Hepatocyte (in vitro differentiated cells): ENCODE measurements at places on chromosomes 5 and 9. TPM values are rescaled to one million over a fixed set of nuclear protein-coding genes. Genes with fewer than 3 reads are reported as not detected.

The FAM120A gene
- total RNA-seq, result 42.5 and 49.3 TPM in 2 replicates

The PCDHA9 gene
- 1.5 and 2.5 TPM in 2 replicates for total RNA-seq

The PRELID1 gene
- 228 and 245 TPM in 2 replicates for total RNA-seq

The SLC6A18 gene
- total RNA-seq, result not detected in 2 replicates

The ZNF484 gene
- total RNA-seq, result 9.2 and 10.3 TPM in 2 replicates

The RABL6 gene
- total RNA-seq, result 67.2 and 72.3 TPM in 2 replicates

GRCh38 chr5:175686396-175686795 is 28.5 kb downstream of the HRH2 start:
- no peak overlapping the region for H3K4me3 ChIP-seq
- no peaks in the 10 kb centered on the region for H3K4me1 ChIP-seq
- no peak overlapping the region for H3K27ac ChIP-seq
- no peaks in the 10 kb centered on the region for H3K36me3 ChIP-seq

DNA sequence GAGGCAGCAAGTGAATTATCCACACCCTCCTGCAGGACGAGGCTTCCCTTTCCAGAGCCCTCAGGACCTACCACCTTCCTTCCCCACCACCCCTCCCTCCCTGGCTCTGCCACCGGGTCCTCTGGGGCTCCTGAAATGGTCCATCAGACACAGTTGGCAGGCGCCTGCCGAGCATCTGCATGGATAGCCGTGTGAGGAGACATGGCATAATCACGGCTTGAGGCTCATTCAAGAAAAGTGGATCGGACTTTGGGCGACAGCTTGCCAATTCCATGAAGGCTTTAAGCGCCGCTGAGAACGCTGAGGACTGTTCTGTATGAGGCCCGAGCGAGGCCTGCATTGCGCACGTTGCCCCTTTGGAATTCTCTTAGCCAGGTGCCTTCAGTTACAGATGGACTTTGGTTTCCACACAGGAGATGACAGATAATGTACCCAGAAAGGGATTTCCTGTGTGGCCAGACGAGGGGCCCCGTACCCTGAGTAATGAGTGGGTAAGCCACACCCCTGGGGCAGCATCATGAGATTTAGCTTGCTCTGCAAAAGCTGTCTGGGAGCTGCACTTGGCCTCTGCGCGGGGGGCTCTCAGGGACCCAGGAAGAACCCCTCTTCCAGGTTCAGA is 179.8 kb downstream of the OLFM1 start:
- no peak overlapping the region for H3K27ac ChIP-seq
- peaks cover 5% of the 10 kb centered on the region for H3K4me1 ChIP-seq
- peak; percentile 49 for DNase-seq
- no peak overlapping the region for H3K4me3 ChIP-seq

DNA sequence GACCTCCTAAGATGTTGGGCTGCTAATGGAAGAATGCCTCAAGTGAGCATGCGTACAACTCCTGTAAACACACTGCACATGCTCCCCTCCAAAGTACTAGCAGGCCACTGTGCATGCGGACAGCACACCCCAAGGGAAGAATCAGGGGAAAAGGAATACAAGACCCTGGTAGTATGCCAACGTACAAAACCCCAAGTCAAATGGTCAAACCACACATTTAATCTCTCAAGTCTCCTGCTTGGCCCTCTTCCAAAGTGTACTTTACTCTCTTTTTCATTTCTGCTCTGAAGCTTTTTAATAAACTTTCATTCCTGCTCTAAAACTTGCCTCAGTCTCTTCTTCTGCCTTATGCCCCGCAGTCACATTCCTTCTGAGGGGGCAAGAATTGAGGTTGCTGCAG is 466.4 kb downstream of the DMRTA1 start:
- H3K36me3 ChIP-seq, result no peaks in the 10 kb centered on the region
- H3K27me3 ChIP-seq, result no peaks in the 10 kb centered on the region
- DNase-seq, result no peak
- no peak overlapping the region for H3K4me3 ChIP-seq

- H3K4me3 ChIP-seq, result no peak overlapping the region
- H3K4me1 ChIP-seq, result no peaks in the 10 kb centered on the region
- no peaks in the 10 kb centered on the region for H3K27me3 ChIP-seq
- no peaks in the 10 kb centered on the region for H3K36me3 ChIP-seq
Observed at GRCh38 chr5:104178829-104179456, 616.4 kb upstream of the NUDT12 start.

- DNase-seq, result no peak
- no peaks in the 10 kb centered on the region for H3K27me3 ChIP-seq
- H3K27ac ChIP-seq, result no peak overlapping the region
- H3K36me3 ChIP-seq, result no peaks in the 10 kb centered on the region
- H3K4me1 ChIP-seq, result no peaks in the 10 kb centered on the region
Observed at GRCh38 chr9:90950600-90950999, 149.0 kb downstream of the SYK start.

DNA sequence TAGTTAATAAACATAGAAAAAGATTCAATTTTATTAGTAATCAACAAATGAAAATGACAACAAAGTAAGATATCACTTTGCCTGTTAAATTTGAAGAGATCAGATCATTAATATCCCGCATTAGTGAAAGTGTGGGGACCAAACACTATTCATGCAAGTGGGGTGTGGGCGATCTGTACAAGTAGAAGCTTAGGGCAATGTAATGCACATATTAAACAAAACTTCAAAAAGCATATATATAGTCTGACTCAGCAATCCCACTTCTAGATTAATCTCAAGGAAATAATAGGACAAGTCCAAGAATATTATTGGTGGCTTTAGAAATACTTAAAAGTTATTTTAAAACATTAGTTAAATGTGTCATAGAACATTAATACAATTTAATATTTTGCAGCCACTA is 188.5 kb downstream of the LRRC70 start:
- H3K27ac ChIP-seq, result no peak overlapping the region
- H3K4me1 ChIP-seq, result no peaks in the 10 kb centered on the region
- no peaks in the 10 kb centered on the region for H3K36me3 ChIP-seq
- DNase-seq, result no peak
- no peak overlapping the region for H3K4me3 ChIP-seq

DNA sequence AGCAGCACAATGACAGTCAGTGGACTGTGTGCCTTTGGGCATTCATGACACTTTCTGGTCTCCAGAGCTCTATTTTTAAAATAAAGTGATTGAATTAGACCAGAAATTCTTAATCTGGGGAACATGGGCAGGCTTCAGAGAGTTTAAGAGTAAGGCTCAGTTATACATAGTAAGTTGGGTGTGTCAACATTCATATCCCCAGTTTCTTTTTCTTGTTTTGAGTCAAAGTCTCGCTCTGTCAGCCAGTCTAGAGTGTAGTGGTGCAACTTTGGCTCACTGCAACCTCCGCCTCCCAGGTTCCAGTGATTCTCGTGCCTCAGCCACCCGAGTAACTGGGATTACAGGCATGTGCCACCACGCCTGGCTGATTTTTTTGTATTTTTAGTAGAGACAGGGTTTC is 13.7 kb upstream of the KIF4B start:
- no peaks in the 10 kb centered on the region for H3K36me3 ChIP-seq
- no peak overlapping the region for H3K27ac ChIP-seq
- H3K27me3 ChIP-seq, result no peaks in the 10 kb centered on the region
- no peaks in the 10 kb centered on the region for H3K4me1 ChIP-seq
- no peak for DNase-seq
- no peak overlapping the region for H3K4me3 ChIP-seq

- DNase-seq, result no peak
- H3K27me3 ChIP-seq, result no peaks in the 10 kb centered on the region
- no peak overlapping the region for H3K27ac ChIP-seq
Observed at GRCh38 chr5:88944751-88945531, 62.0 kb upstream of the MEF2C start.

- no peaks in the 10 kb centered on the region for H3K27me3 ChIP-seq
- H3K27ac ChIP-seq, result no peak overlapping the region
- no peak overlapping the region for H3K4me3 ChIP-seq
- DNase-seq, result no peak
- peaks cover 10% of the 10 kb centered on the region for H3K4me1 ChIP-seq
- H3K36me3 ChIP-seq, result no peaks in the 10 kb centered on the region
Observed at GRCh38 chr5:157327771-157328170, 61.8 kb downstream of the CYFIP2 start.

- H3K27me3 ChIP-seq, result no peaks in the 10 kb centered on the region
- no peak overlapping the region for H3K4me3 ChIP-seq
- peaks cover 29% of the 10 kb centered on the region for H3K4me1 ChIP-seq
- no peak overlapping the region for H3K27ac ChIP-seq
- DNase-seq, result no peak
Observed at GRCh38 chr9:127873223-127873691, 4.2 kb downstream of the AK1 start.

DNA sequence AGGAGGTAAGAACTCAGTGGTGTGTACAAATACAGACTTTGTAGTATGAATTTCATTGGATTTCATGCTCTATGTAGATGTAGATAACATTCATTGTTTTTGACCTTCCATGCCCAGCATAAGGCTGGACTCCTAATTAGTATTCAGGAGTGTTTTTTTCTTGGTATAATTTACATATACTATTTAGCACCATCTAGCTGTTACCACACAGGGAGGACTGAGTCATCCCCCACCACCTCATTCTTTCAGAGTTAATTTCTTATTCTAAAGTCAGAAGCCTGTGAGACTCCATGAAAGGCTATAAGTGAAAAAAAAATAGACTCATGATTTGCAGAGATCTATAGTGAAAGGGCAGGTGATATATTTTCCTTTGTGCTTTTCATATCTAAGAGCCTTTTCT is 555.0 kb downstream of the PRR16 start:
- H3K4me1 ChIP-seq, result no peaks in the 10 kb centered on the region
- H3K27me3 ChIP-seq, result no peaks in the 10 kb centered on the region
- H3K4me3 ChIP-seq, result no peak overlapping the region
- no peak overlapping the region for H3K27ac ChIP-seq

DNA sequence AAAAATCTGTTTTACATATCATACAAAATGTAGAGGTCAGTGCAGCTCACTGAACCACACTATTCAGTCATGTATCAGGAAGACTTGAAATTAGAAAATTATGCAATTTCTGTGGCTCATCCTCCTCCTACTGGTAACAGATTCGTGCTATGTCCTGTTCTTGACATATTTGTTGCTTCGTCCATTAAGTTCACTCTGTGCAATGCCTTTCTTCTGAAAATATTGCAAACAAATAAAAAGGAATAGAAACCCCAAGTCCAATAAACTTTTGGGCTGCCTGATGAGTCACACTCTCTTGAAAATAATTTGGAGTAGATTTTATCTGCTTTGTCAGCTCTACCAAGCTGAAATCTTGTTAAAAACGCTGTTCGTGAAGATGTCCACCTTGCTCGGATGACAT is 391.2 kb downstream of the RAB3C start:
- no peak overlapping the region for H3K27ac ChIP-seq
- no peak overlapping the region for H3K4me3 ChIP-seq
- H3K36me3 ChIP-seq, result peaks cover 3% of the 10 kb centered on the region
- DNase-seq, result no peak
- H3K4me1 ChIP-seq, result no peaks in the 10 kb centered on the region

DNA sequence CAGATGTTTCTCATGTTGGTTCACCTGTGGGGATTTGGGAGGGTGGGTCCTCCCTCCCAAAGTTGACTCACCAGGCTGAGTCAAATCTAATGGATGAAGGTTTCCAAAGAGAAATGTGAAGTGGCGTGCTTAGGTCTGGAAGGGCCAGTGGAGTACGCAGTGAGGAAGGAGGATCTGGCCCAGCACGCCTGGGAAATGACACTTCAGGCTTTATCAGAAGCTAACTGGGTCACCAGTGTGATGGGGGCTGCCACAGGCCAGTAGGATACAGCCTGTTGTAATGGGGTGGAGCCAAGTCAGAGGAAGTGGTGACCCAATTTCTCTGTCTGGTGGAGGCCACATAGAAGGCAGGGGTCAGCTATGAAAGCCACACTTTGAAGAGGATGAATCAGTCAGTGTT is 18.0 kb downstream of the POLR1E start:
- no peaks in the 10 kb centered on the region for H3K36me3 ChIP-seq
- no peak overlapping the region for H3K27ac ChIP-seq
- no peak overlapping the region for H3K4me3 ChIP-seq
- no peaks in the 10 kb centered on the region for H3K4me1 ChIP-seq

DNA sequence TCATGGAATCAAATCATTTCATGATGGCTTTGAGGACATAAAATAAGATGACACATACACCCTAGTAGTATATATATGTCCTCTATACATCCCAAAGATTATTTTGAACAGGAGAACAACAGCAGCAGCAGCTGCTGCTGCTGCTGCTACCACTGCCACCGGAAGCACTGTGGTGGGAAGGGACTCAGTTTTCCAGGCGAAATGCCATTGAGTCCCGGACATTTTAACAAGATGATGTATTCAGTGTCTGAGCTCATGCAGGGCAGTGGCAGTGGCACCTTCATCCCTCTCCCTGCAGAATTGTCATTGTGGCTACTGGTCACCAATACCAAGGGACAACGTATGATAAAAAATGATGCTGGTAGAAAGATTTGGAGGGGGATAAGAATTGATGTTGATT is 151.3 kb downstream of the CHSY3 start:
- H3K4me1 ChIP-seq, result no peaks in the 10 kb centered on the region
- H3K27ac ChIP-seq, result no peak overlapping the region
- H3K36me3 ChIP-seq, result no peaks in the 10 kb centered on the region
- no peak overlapping the region for H3K4me3 ChIP-seq

- H3K36me3 ChIP-seq, result no peaks in the 10 kb centered on the region
- H3K27ac ChIP-seq, result no peak overlapping the region
- H3K27me3 ChIP-seq, result no peaks in the 10 kb centered on the region
Observed at GRCh38 chr5:170278611-170279458, 18.7 kb downstream of the LCP2 start.

DNA sequence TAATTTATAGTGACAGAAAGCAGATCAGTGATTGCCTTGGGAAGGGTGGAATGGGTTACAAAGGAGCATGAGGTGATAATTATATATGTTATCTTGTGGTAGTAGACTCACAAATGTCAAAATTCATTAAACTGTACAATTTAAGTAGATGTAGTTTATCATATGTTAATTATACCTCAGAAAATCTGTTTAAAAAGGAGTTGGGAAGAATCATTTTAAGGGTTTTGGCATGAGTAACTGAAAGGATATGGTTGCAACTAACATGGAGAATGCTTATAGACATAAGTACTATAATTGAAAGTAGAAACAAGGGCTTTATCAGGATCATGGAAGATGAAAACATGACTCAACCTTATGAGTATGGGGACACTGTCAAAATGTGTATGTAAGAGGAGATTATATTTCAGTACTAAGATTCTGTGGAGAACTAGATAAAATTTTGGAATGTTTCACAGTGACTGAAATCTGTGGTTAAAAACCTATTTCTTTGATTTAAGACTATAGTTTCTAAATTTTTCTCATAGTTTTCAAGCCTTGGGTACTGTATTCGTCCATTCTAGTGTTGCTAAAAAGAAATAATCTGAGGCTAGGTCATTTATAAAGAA is 73.3 kb downstream of the FCHO2 start:
- peaks cover 4% of the 10 kb centered on the region for H3K4me1 ChIP-seq
- no peaks in the 10 kb centered on the region for H3K27me3 ChIP-seq
